Stimulated activated CD8-positive, alpha-beta memory T cell treated with anti-CD3 and anti-CD28 coated beads, Interleukin-4, amount 100 ng/mL, for 4 hours (primary cell): ENCODE measurements at places on chromosomes 3 and 15.

DNA sequence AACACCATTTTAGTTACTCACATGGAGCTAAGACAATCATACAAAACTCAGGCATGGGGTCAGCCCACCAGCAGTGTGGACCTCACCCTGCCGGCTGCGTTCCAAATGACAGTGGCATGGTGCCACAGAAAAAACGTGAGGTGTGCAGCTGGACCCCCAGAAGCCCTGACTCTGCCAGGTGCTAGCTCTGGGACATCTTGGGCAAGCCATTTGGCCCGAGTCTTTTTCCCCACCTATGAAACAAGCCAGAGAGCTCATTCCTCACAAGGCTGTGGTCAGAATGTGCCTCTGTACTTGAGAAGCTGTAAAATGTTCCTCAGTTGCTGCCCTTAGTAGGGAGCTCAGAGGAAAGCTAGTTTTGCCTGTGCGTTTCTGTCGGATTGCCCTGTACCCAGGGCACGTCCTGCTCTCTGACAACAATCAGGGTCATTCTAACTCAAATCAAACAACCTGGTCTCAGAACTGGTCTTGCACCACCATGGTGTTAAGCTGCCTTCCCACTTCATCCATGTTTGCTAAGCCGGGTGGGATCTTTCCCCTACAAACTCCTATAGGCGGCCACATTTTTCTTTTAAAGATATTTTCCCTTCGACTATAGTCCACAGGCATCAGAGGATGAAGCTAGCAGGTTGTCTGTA lies 44.9 kb downstream of the LIPC start:
- no peak for DNase-seq

DNA sequence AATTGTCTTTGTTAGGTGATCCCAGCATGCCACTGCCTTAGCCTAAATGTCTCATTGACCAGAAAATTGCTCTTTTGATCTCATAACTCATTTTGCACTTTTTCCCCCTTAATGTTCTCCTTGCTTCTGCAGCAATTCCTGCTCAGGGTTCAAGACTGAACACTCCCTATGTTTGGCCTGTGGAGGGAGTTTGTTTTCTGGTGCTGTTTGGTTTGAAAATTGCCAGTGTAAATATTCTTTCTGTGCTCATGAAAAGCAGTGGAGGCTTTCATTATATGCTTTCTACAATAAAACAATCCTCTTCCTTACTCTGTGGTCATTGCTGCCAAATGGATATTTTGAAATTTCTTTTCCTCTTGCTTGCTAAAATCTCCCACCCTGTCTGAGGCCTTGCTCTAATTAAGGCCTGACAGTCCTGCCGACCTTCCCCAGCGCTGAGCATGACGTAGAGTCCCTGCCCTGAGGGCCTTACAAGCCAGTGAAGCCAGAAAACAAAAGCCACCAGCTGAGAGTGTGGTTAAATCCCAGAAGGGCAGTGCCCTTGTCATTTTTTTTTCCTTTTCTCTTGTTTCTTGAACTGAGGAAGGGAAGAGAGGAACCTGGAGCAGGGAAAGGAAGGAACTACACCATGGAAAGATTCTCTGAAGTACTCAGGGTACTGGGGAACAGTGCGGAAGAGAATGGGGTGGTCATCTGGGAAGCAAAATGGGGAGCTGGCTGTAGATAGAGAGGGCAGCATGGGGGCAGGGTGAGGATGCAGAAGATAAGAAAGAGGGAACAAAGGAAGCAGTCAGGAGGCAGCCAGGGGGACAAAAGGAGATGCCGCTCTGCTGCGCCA lies 24.8 kb downstream of the ZBTB38 start:
- DNase-seq: no peak

GRCh38 chr15:100663086-100663914 lies 60.9 kb downstream of the ASB7 start:
- DNase-seq: no peak

DNA sequence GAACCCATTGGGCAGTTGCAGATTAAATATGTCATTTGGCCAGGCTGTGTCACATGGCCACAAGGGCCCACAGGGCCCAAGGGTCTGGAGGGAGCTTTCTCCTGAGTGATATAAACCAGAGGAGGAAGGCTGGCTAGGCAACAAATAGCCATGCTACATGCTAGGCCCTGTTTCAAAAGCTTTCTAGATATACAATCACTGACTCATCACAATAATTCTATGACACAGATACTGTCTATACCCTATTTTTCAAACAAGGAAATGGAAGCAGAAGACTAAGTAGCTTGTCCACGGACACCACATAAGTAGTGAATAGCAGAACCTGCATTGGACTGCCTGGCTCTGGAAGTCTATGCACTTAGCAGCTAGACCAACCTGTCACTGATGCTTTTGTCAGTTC lies 625.4 kb downstream of the NTRK3 start:
- DNase-seq: no peak

GRCh38 chr3:185270262-185270955 lies 16.6 kb upstream of the EHHADH start:
- DNase-seq: no peak

DNA sequence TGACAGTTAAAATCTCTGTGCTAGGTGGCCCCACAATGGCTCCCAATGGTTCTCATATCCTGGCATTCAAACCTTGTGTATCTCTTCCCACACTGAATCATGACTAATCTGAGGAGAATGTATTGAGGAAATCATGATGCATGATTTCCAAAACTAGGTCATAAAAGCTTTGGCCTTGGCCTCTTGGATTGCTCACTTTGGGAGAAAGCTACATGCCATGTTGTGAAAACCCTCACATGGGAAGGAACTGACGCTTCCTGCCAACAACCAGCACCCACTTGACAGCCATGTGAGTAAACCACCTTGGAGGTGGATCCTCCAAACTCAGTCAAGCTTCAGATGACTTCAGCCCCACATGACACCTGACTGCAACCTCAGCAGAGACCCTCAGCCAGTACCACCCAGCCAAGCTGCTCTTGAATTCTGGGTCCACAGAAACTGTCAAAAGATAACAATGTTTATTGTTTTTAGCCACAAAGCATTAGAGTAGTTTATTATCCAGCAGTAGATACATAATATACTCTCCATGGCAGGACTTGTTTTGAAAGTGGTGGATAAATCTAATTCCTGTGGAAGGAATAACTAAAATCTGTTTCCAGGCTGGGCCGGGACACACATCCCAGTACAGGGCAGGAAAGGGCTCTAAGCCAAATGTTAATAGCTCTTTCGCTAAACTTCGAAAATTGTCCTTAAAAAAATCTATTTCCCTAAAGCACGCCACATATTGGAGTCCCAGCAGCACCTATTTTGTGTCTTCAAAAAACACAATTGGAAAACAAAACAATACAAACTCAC lies 1.0 kb upstream of the ZNF620 start:
- DNase-seq: no peak

- DNase-seq: no peak
Observed at GRCh38 chr3:4899710-4900109, 79.5 kb upstream of the BHLHE40 start.

- no peak for DNase-seq
Observed at GRCh38 chr15:36080759-36081158, 498.7 kb upstream of the CDIN1 start.

- no peak for DNase-seq
Observed at GRCh38 chr15:76239786-76240185, 71.5 kb downstream of the ETFA start.

DNA sequence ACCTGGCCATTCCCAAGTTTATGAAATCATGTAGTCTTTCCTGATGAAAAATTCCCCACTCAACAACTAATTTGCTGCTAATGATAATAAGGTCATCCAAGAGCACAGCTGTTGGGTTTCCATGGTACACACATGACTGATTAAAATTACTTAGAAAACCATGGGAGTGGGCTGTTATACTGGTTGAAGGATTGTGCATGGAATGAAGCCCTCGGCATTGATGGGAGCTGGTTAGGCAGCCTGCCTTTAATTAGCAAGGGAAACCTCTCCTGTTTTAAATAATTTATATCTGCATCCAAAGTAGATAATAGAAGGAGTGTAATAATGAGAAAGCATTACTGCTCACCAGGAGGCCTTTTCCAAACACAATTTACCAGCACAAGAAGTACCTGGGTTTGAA lies 235.1 kb upstream of the CFAP20DC start:
- DNase-seq: no peak

DNA sequence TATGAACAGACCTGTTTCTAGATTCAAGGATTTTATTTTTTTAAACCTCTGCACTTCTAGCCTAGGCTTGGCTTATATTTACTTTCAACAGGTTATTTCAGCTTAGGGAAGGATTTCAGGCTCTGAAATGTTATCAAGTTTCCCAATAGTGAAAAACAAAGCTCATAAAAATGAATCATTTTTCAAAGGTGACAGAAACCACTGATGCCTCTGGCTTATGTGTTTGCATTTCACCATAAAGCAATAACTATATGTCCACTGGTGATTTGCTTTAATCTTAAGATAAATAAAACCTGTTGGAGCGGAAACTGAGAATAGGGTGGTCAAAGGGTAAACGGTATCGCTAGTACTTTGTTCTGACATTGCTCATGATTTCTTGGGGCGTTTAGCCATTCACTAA lies 141.2 kb upstream of the LRIG1 start:
- DNase-seq: no peak

DNA sequence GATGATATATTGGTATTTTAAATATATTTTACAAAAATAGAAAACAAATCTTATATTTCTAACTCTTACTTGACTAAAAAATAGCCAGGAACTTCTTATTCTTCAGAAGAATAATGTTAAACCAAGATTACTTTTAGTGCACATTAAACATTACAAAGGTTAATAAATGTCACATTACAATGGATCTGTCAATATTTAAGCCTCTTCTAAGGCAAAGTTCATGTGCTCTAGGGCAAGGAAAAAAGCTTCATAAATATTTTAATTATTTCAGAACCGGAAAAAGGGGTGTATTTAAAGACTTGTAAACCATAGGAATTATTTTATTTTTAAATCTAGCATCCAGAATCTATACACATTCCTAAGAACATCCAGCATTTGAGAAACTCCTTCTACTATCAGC lies 166.9 kb upstream of the ROBO2 start:
- DNase-seq: no peak

- DNase-seq: no peak
Observed at GRCh38 chr15:93195109-93195508, 106.1 kb upstream of the RGMA start.

DNA sequence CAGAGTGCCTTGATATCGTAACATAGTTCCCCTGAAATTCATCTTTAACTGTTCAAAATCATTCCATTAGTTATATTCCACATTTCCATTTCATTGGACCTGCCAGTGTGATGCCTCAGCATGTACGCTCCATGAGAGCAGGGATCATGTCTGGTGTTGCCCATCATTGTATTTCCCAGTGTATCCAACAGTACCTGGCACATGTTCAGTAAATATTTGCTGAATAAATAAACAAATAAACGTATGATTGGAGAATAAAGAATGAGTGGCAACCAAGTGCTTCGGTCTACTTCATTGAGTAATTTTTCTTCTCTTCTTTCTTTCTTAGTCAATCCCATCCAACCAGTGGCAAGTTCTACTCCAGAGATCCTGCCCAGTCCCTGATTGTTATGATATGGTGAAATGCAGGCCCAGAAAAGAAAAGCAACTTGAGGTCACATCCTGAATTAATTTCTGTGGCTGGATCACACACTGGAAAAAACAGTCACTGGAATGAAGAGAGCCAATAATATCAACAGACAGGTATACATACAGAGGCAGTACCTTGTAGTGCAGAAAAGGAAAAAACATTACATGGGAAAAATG lies 101.2 kb downstream of the PLCH1 start:
- DNase-seq: no peak
